ENCODE measurements at places on chromosomes 11 and 22. TPM values are rescaled to one million over a fixed set of nuclear protein-coding genes. Genes with fewer than 3 reads are reported as not detected.

The MS4A3 gene
- not detected for total RNA-seq

The HDHD5 gene
- 116 TPM for total RNA-seq

The C11orf16 gene
- total RNA-seq, result not detected

The POU2AF2 gene
- not detected for total RNA-seq

The LGALS12 gene
- 0.62 TPM for total RNA-seq

The DAGLA gene
- 1.3 TPM for total RNA-seq

The HARBI1 gene
- total RNA-seq, result 4.9 TPM

The GAB2 gene
- 10.8 TPM for total RNA-seq
